Stimulated activated CD4-positive, alpha-beta T cell treated with anti-CD3 and anti-CD28 coated beads, Interleukin-1b, Interleukin-23, amount 100 ng/mL, for 1 hour (primary cell): ENCODE measurements at places on chromosomes 3 and 15.

DNA sequence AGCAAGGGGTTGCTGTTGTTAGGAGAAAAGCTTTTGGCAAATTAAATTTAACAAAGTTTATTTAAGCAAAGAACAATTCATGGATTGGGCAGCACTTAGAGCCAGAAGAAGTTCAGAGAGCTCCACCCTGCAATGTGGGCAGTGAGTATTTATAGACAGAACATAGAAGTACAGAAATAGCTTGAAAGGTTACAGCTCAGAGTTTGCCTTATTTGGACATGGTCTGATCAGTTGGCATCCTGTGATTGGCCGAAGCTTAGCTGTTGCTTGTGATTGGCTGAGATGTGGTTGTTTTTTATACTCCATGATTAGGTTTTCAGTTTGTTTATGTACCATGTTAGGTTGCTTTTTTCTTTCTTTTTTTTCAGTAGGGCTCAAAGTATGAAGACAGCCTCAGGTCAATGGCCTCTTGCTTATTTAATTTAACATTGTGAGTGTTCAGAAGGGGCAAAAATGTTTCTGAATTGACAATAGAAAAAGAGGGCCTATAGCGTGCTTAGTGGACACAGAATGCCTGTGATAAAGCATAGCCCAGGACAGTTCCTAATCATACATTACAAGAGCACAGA is 293.8 kb downstream of the IGSF11 start:
- DNase-seq = no peak

DNA sequence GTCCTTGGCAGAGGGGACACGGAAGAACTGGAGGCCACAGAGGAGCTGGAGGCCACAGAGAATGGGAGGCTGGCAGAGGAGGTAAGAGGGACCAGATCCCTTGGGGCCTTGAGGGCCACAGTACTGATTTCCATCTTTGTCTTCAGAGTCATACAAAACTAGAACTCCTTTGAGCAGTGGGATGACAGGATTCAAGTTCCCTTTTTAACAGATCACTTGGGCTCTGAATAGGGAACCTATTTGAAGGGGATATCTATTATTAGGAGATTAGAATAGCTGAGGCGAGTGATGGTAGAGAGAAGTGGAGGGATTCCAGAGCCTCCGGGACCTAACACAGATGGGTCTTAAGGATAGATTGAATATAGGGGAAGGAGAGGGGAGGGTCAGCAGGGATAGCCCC is 55.7 kb downstream of the OXNAD1 start:
- DNase-seq = no peak

DNA sequence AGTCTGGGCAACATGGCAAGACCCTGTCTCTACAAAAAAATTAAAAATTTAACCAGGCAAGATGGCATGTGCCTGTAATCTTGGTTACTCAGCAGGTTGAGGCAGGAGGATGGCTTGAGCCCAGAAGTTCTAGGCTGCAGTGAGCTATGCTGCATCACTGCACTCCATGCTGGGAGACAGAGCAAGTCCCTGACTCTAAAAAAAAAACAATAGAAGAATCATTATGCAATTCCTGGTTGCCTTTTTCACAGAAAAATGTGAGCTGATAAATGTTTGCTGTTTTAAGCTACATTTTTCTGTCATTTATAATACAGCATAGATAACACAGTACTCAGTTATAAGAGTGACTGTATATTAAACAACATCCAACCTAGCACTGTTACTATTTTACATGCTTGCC is 148.8 kb downstream of the SCAPER start:
- no peak for DNase-seq

GRCh38 chr3:38968891-38969290 is 82.9 kb downstream of the SCN11A start:
- DNase-seq = no peak

DNA sequence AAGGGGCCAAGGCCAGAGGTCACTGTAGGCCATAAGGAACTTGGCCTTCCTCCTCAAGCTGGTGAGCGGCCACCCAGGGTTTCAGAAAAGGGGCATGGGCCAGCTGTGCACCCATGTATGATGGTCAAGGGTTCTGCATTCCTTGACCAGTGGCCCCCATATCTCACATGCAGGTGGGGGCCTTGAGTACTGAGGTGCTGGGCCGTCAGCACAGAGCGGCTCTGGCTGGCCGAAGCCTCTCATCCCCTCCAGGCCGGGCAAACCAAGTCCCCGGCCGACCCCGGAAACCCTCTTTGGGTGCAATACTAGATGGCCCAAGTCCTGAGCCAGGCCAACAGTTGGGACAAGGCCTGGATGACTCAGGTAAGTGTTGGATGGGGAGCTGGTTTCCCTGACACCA is 9.5 kb downstream of the ALG3 start:
- DNase-seq = no peak

- DNase-seq = no peak
Measured at GRCh38 chr3:55556619-55557537, 69.8 kb upstream of the WNT5A start.
